ENCODE measurements at places on chromosomes 1 and 21.

- no peak for DNase-seq
These were observed 27.2 kb upstream of the TSPAN2 start for GRCh38 chr1:115116512-115116911.

GRCh38 chr1:56977910-56978309 lies 12.1 kb upstream of the C8B start:
- no peak for DNase-seq

GRCh38 chr1:57086154-57086553 lies 120.3 kb upstream of the C8B start:
- no peak for DNase-seq

DNA sequence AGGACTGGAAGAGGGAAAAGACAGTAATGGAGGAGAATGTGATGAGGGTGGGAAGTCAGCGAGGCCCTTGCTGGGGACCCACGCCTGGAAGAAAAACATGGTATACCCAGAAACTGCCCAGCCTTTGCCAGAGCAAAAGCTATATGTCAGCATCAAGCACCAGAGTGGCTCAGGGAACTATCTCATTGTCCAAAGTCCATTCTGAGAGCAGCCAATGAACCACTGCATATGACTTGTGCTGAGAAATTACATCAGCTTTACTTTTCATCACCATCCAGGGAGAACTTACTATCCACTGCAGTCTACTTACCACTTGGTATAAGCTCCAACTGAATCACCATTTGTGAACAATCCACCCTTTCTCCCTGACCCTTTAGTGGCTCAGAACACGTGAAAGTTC lies 148.1 kb downstream of the TTLL7 start:
- no peak for DNase-seq

GRCh38 chr1:94255476-94255875 lies 18.1 kb upstream of the ARHGAP29 start:
- DNase-seq = no peak

GRCh38 chr1:88998716-88999115 lies 6.3 kb upstream of the KYAT3 start:
- peak; percentile 47 for DNase-seq

DNA sequence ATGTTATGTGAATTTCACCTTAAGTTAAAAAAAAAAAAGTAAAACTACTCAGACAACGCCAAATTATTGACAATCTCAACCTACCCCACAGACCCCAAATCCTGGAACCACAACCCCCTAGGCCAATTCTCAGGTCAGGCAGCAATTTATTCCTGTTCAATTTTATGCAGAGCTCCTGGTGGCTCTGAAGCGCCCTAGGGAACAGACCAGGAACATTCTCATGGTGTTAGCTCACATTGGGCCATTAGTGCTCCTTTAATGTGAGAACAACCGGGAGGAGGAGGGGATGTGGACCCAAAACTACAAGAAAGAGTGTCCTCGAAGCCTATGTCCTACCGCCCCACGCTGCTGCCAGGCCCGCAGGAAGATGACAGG lies 403 bp upstream of the PSEN2 start:
- no peak for DNase-seq

DNA sequence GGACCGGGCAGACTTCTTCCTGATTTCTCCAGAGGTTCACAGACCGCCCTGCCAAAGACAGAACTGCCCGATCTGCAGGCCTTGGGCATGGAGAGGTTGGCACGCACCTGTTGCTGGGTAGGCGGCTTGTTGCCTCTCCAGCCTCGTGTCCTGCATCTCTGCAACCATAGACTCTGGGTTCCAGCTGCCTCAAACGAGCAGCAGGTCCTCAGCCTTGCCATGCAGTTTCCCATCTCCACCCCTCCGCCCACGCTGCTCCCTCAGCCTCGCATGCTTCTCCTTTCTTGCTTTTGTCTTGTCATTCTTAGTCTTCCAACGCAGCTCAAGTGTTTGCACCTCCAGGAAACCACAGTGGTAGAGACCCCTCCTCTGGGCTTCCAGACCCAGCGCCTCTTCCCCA lies 126.2 kb downstream of the LACTBL1 start:
- no peak for DNase-seq

All from fibroblast of skin of left quadriceps (primary cell).